ENCODE measurements at places on chromosomes 4 and X.
A peak's percentile ranks its signal among the peaks of the same experiment; 100 is the strongest.

GRCh38 chr4:2652415-2653160, 103.5 kb downstream of the TNIP2 start:
- no peak for DNase-seq

- DNase-seq: no peak
Measured at GRCh38 chrX:96715481-96715880, 30.8 kb downstream of the DIAPH2 start.

GRCh38 chrX:23694606-23695005, 27.3 kb downstream of the PRDX4 start:
- DNase-seq: peak; percentile 59

DNA sequence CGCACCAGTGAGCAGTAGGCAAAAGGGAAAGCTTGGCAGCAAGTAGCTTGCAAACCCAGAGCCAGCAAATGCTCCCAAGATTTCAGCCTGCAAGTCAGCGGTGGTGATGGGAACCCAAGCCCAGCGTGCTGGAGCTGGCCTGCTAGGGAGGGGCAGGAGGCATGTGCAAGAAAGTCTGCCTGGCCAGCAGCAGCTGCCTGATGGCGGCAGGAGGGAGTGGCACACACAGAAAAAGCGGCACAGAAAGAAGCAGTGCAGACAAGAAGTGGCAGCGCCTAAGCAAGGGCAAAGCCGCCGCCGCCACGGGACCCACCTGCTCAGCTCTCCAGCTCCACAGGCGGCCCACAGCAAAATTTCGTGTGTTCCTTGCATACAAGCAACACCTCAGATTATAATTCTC, 1206.5 kb upstream of the PABPC4L start:
- peak; percentile 20 for DNase-seq

DNA sequence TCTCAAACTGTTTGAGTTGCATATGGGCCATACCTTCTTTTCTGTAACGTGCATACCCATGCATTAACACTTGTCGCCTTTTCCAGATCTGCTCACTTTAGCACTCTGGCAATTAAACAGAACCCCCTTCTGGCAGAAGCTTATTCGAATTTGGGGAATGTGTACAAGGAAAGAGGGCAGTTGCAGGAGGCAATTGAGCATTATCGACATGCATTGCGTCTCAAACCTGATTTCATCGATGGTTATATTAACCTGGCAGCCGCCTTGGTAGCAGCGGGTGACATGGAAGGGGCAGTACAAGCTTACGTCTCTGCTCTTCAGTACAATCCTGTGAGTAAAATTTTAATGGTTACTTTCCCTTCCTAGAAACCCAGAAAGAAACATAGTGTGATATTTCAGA, 4.8 kb downstream of the OGT start:
- DNase-seq: no peak

DNA sequence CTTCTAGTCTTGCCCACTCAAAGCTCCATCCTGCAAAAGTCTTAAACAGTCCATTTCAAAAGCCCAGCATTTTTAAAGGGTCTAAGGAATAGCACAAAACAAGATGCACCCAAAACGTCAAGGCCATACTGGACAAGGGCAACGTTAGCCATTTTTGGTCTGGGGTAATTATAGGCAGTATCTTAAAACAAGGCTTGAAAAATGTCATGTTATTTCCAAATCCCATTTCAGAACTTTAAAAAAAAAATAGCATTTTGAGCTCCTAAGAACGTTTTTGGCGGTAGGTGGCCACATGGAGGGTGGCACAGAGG, 584 bp upstream of the TMEM165 start:
- DNase-seq: no peak

GRCh38 chrX:40373641-40374040, 207.1 kb upstream of the ATP6AP2 start:
- DNase-seq: no peak

DNA sequence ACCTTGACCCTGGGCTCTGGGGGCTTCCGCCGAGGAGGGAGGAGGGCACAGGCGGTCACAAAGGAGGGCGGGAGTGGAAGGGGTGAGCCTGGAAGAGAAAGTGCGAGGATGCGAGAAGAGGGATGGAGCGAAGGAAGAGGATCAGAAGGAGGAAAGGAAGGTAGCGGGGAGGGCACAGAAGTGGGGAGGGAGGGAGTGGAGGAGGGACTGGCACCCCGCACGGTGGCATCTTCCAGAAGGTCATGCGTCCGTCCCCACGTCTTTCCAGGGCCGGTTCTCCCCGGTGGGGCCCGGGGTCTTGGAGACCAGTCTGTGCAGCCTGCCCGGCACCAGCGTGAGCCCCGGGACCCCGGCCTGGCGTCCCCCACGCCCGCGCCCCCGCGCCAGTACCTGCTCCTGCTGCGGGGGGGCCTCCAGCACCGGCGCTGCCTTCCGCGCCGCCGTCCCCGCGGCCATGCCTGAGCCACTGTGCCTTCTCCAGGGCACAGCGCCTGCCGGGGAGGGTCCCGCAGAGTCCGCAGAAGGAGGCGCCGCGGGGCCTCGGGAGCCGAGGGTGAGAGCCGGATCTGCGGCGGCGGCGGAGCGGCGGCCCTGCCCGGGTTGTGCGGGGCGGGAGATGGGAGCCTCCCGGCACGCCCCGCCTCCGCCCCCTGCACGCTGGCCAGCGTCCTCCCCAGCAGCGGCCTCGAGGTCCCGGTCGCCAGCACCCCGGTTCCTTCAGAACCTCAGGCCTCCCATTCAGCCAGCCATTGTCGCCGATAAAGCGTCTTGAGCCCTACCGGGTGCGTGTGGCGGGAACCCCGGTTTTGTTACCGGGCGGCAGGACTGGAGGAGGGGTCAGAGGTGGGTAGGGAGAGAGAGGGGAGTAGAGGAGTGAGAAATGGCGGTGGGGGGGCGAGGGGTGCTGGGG, at the start of gene RNF175:
Gene RNF175, minus strand, starts transcription at position 618 of the 910 bp plus-strand sequence. Its CDS starts 162 bp downstream, at position 456.
- peak; percentile 57 for DNase-seq
